NCI-H2171 (cell line): ENCODE measurements at places on chromosomes 4 and X.
A peak's percentile ranks its signal among the peaks of the same experiment; 100 is the strongest.

- no peak for DNase-seq
Observed at GRCh38 chrX:31609130-31609529, 537.3 kb upstream of the FTHL17 start.

GRCh38 chrX:57447856-57448255 lies 144.0 kb upstream of the ZXDB start:
- no peak for DNase-seq

DNA sequence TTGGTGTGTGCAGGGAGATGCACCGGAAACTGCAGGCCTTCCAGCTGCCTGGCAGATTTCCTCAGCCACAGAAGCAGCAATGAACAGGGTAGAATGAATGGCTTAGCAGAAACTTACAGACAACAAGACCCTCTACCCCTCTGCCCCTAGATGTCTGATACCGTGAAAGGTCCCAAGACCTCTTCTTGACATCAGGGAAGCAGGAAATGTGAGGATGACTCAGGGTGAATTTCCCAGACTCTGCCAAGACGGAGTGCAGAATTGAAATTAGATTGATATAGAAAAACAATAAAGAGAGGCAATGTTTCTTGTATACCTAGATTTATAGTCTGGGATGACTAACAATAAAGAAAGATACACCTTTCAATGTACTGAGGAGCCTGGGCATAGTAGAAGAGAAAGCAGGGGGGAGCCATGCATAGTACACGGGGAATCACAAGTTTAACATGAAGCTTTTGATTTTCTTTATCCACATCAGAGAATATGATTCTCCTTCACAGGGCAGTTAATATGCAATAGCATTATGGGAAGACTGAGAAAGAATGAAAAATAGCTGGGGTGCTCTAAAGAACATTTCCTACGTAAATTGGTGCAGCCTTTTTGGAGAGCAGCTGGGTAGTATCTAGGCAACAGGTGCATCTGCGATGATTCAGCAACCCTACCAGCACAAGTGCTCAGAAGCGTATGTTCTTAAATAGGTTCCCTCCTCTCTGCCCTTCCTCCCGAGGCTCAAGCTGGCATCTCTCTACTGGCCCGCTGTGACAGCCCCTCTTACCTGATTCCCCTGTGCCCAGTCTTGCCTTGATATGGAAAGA lies 18.3 kb upstream of the CXCR3 start:
- DNase-seq, result peak; percentile 19

DNA sequence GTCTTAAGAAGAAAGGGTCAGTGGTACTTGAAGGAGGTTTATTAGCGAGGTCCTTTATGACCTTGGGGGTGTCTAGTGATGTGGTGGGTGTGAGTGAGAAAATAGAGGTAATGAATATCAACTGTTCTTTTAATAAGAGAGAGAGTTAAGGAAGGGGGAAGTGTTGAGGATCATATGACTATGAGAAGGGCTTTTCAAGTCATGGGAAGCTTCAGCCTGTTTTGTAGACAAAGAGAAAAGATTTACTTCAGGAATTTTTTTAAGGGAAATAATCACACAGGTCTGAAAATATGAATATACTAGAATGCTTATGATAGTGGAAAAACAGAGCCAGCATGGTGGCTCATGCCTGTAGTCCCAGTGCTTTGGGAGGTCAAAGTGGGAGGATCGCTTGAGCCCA lies 41.3 kb upstream of the MTMR1 start:
- DNase-seq, result no peak

DNA sequence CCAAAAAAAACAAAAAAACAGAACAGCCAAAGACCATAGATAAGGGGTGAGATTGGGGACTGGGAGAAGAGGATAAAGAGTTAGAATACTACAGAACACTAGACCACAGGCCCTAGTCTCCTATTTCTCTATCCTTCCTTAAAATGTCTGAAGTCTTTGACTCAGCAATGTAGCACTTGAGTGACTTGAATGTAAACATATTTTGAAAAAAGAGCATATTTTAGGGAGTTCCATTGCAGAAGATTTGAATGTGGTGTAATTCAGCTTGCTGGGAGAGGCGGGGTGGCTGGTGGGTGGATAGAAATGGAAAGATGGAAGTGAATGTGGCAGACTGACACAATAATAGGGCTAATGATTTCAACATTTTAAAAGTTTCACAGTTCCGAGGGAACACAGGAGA lies 144.9 kb downstream of the CHIC2 start:
- no peak for DNase-seq

GRCh38 chr4:126779001-126779400 lies 853.8 kb upstream of the INTU start:
- DNase-seq, result no peak

DNA sequence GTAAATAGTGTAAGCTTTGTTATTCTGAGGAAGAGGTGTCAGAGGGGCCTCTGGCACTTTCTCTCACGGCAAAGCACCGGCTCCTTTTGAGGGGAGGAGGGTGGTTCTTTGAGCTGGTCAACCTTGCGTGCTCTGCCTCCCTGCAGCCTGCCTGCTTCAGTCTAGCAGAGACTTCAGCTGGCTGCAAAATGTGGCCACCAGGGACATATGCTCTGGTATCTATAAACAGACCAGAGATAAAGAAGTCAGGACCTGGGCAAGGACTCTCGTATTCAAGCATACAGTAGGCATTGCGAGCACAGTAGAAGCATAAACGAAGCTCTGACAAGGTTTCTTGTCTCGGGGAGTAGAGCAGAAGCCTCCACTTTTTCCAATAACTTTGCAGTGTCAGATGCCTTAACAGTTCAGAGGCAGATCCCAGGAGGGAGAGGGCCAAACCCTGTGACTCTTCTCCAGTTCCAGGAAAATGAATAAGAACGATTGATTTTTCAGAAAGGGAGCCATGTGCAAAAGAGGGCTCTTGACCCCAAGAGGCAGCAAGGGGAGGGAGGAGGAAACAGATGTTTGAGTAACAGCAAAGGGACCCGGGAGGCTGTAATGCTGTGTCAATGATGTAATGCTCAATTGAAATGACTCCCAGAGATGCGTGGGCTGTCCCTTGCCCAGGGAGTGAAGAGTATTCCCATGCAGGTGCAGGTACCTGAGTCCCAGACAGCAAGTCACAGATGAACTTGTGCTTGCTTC lies 57.9 kb upstream of the TEX13D start:
- no peak for DNase-seq

- DNase-seq, result no peak
Observed at GRCh38 chrX:102832661-102833060, 104.4 kb upstream of the RAB40AL start.

DNA sequence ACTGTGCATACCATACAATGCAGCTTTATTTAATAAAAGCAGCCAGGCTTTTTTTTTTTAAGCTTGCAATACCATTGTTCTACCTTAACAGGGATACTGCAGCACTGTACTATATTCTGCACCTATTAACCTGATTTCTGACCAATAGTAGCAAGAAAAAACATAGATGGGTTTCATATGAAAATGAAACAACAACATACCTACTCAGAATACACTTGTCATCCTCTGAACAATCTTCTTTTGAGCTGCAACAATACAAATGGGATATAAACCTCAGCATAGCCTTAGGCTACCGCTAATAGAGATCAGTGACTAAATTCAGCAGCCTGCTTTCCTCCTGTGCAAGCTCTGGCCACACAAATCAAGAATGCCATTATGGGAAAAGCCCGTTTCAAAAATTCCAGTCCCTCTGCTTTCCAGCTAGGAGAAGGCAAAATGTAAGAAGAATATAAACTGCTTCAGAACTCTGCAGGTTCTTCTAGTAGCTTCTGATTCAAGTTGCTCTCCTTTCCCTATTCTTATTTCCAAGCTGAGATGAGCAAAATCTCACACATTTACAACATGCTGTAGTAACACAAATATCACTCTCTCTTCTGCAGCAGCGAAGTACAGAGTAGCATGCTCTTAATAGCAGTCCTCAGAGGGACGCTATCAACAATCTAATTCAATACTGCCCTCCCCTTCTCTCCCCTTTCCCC lies 143.4 kb downstream of the KLHL13 start:
- DNase-seq, result no peak

DNA sequence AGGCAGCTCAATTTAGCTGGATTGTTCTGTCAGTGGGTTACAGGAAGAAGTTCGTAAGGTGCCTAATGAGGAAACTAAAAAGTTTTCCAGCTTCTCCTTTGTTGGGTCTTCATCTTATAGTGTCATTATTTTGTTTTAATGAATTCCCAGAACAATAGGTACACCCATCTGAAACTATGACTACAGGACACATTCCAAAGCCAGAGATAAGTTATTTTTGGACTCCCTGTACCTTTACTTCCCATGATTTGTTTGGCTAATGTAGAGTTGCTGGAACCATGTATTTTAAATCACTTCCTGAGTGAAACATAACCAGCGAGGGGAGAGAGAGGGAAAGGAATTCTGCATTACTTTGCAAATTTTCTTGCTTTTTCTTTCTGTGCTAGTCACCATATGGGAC lies 114.0 kb downstream of the CLCN5 start:
- DNase-seq, result no peak

GRCh38 chrX:119488749-119489148 lies 20.5 kb downstream of the SLC25A5 start:
- DNase-seq, result peak; percentile 13

- DNase-seq, result no peak
Observed at GRCh38 chr4:173001571-173001970, 167.0 kb upstream of the GALNT7 start.

GRCh38 chr4:164381859-164382258 lies 372.1 kb upstream of the SMIM31 start:
- no peak for DNase-seq
